Cerebellar nuclear complex (tissue), 1 donor: ENCODE measurements at places on chromosomes 3 and 15.

DNA sequence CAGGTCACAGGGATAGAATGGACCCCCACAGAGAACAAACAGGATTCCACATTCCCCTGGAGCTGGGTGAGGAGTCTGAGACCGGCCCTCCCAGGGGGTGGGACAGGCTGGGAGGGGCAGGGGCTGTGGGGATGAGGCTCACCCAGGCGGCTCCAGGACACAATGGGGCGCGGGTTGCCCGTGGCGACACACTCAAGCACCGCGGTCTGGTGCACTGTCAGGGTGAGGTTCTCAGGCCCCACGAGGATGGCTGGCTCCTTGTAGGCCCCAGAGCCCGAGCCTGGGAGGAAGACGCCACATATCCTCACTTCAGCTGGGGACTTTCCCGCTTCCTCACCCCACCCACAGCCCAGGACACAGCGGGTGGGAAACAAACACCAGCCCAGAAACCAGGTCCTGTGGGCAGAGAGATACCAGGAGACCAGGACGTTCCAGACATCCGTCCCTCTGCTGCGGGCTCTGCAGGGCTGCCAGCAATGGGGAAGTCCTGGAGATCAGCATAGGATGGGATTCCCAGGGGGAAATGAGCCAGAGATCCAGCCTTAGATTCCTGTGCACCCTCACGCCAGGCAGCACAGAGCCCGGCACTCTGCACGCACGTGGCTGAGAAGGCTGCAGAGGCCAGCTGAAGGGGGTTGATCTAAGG is 30.2 kb downstream of the RNU5B-1 start:
- DNase-seq, result no peak

- no peak for DNase-seq
Measured at GRCh38 chr3:88057630-88058305, 1.0 kb downstream of the CGGBP1 start.

DNA sequence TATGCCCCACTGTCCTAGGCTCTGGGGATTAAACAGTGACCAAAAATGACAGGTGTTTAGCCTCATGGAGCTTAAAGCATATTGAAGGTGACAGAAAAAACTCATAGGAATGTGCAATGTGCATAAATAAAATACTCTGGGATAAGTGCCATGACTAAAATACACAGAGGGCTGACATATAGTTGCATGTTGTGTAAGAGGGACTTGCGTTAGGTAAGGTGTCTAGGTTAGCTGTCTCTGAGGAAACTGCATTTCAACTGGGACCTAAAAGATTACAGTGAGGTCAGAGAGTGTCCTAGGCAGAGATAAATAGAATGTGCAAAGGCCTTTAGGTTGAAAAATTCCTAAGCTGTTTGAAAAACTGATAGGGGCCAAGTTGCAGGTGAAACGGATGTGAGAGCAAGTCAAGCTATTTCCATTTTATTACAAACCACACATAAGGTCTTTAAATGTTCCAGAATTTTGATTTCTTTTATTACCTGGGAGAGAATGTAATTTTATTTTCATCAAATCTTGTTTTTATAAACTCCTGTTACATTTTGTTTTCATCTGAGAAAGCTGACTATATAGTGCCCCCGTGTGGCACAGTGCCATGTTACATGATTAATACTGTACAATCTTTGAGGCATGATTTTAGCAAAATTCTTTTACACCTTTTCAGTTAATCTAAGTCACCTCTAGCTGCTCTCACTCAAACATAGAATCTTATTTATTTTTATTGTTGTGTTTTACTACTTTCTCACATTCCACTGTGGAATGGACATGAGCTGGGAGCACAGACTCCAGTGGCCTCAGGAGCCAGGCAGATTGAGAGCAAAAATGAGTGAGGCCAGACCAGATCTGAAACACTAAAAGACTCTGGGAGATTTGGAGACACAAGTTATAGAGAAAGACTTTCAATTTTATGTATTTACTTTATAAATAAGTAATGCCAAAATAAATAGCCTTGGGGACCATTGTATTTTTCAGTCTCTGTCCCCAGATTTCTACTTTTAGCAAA is 259.6 kb upstream of the ZNF717 start:
- no peak for DNase-seq

DNA sequence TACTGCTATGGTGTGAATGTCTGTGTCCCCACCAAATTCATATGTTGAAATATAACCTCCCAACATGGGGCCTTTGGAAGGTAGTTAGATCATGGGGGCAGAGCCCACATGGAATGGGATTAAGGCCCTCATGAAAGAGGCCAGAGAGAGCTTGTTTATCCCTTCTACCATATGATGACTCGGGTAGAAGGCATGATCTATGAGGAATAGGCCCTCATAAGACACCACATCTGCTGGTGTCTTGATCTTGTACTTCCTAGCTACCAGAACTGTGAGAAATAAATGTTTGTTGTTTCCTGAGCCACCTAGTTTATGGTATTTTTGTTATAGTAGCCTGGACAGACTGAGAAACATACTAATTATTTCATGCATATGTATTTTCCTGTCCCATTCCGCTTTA is 51.9 kb downstream of the WWTR1 start:
- DNase-seq, result no peak

DNA sequence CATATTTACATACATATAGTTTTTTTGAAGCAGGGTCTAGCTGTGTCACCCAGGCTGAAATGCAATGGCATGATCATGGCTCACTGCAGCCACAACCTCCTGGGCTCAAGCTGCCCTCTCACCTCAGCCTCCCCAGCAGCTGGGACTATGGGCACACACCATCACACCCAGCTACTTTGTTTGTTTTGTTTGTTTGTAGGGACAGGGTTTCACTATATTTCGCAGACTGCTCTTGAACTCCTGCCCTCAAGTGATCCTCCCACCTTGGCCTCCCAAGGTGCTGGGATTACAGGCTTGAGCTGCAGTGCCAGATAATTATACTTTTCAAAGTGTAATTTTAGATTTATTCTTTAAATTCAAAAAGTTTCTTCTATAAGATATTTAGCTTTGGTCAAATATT is 10.2 kb downstream of the GTF2A2 start:
- DNase-seq, result no peak

- peak; percentile 16 for DNase-seq
Measured at GRCh38 chr3:141486746-141487520, at the start of gene RASA2. RASA2 (plus strand) TSS chr3:141487027; CDS start chr3:141487084, 57 bp downstream.

- DNase-seq, result no peak
Measured at GRCh38 chr3:53495520-53496391, 1.3 kb downstream of the CACNA1D start.
